ENCODE measurements at places on chromosomes 5 and 9.

DNA sequence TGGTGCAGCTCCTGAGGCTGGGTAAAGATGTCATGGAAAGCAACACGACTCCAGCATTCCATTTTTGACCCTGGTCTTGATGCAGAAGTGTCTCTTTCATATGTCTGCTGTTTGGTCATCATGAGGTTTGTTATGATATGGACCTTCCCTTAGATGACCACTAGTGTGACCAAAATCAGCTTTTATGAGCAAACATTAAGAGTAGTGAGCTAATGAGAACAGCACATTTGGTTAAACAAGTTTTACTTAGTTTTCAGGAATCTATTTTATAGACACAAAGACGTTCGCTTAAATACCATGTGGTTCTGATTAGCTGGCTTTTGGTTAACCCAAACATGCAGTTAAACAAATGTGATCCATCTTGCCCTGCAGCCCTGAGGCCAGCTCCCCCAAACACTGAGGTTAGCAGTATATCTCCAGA, 56.7 kb upstream of the ACTBL2 start:
- DNase-seq: no peak

- no peak for DNase-seq
Observed at GRCh38 chr5:1436036-1436435, 9.2 kb downstream of the SLC6A3 start.

DNA sequence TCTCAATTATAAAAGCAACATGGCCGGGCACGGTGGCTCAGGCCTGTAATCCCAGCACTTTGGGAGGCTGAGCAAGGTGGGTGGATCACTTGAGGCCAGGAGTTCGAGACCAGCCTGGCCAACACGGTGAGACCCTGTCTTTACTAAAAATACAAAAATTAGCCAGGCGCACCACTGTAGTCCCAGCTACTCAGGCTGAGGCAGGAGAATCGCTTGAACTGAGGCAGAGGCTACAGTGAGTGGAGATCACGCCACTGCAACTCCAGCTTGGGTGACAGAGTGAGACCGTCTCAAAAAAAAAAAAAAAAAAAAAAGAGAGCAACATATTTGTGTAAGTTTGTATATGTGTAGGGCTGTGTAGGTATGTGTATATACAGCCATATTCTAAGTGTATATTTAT, 7.5 kb downstream of the RPS6 start:
- no peak for DNase-seq

DNA sequence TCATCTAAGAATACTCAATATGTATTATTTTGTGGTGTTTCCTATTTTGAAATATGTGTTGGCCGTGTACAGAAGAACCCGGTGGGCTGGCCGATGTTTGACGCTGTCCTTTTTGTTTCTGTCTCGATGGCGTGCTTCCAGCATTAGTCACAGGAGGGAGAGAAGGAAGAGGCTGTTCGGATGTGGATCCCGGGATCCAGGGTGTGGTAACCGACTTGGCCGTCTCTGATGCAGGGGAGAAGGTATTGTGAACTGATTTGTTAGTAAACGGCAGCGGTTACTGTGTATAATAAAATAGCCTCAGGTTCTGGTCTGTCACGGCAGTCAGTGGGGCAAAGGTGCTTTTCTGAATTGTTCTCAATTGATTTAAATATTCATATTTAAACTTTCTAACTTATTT, 275.0 kb downstream of the ARHGEF28 start:
- DNase-seq: no peak

GRCh38 chr5:170075696-170076095, 30.0 kb upstream of the FOXI1 start:
- no peak for DNase-seq

DNA sequence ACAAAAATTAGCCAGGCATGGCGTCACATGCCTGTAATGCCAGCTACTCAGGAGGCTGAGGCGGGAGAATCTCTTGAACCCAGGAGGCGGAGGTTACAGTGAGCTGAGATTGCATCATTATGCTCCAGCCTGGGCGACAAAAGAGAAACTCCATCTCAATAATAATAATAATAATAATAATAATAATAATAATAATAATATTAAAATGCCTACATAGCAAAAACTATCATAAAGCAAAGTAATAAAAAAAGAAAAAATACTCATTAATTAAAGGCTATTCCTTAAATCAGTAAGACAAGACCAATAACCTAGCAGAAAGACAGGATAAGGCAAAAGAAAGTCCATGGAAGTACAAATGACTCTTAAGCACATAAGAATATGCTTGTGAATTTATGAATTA, 50.0 kb downstream of the MRPS27 start:
- DNase-seq: no peak

- DNase-seq: no peak
Observed at GRCh38 chr5:34533582-34534522, 122.3 kb upstream of the RAI14 start.

DNA sequence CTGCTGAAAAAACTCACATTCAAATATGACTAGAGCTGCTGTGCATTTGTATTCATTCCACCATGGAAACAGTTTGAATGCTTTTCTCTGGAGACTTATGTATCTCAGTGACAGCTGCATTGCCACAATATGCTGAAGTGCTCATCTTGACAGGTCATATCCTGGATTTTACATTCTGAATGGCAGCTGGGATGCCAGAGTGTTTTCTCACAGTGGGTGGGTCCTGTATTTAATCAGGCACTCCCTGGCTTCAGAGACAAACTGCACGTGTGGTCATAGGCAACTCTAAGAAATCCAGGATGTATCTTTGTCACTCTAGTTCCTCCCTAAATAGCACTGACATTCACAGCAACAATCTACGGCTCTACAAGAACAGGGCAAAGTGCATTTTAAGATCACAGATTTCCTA, 75.6 kb downstream of the ST8SIA4 start:
- DNase-seq: peak; percentile 11

- no peak for DNase-seq
Observed at GRCh38 chr5:80238778-80239679, 16.8 kb downstream of the SERINC5 start.

- no peak for DNase-seq
Observed at GRCh38 chr5:87645224-87645623, 232.5 kb upstream of the CCNH start.

- DNase-seq: peak; percentile 25
Observed at GRCh38 chr9:20683351-20684034, 566 bp upstream of the FOCAD start.

DNA sequence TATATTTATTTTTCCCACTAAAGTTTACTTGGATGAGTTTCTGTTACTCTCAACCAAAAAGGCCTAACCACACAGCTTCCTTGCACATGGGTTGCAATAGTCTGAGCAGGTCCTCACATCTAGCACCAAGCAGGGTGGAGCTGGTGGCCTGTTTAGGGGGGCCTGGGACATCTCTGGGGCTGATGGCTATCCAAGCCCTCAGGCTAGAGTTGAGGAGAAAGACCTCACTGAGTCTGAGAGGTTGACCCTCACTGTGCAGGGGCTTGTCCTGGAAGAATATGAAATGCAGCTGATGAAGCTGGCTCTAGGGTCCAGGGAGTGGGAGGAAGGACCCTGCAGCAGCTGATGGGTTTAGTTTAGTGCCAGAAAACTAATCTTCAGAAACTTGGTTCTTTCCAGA, 217.1 kb upstream of the MVB12B start:
- no peak for DNase-seq

DNA sequence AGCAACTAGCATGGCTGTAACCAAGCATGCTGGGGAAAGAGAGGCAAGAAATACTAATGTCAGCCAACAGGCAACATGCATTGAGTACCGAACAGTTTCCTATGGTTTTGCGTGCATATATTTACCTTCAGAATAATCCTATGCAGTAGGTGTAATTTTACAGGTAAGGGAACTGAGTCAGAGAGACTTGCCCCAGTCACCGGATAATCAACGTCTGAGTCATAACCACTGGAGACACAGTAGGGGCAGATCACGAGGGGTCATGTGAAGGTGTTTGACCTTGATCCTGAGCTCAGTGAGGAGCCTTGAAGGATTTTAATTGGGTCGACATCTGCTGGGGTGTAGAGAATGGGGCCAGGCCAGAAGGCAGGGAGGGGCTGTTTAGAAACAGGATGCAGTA, 13.4 kb upstream of the TSC1 start:
- DNase-seq: no peak

GRCh38 chr9:125472926-125473701, 211.5 kb downstream of the GAPVD1 start:
- DNase-seq: peak; percentile 52

DNA sequence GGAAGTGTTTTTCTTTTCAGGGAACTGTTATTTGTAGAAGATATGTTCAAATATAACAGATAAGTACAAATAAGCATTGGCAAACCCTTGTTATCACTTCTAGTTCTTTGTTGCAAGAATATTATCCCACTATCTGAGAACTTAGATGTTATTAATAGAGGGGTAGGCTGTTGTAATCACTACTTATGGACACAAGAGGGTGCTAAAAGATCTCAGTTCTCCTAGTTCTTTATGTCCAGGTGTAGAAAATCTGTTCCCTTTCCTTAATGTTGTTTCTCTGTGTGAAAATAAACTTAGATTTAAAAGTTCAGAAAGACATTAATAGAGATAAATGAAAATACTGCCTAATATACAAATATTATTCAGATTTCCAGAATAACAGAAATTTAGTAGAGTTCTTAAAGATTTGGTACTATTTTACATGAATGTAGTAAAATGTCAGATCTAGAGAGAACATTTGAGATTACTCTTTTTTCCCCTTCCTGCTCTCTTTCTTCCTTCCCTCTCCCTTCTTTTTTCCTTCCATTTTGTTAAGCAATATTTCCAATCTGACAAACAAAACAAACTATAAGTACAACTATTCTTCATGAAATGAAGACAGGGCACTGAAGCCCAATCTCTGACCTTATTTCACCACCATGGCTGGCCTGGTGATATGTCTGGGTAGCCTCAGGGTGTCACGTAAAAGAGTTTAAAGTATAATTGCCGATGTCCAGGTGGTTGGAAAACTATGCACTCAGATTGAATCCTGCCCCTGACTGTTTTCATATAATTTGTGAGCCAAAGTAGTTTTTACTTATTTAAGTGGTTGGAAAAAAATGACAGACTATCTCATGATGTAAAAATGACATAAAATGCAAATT, 43.6 kb upstream of the C5orf46 start:
- DNase-seq: no peak

DNA sequence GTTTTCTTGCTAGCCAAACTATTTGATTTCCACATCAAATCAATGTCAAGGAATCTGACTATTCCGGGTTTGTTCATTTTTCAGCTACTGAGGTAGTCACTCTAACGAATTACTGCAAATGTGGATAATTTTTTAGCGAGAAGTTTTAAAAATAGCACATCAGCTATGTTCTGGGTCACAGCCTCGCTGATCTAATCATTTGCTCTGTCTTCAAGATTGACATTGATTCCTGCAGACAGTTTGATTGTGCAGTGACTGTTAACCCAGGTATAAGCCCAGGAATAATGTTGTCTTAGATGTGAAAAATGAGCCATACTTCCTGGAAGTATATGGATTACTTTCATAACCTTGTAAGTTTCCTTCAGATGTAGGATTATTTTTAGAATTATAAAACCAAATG, 175.1 kb downstream of the BAAT start:
- DNase-seq: no peak

DNA sequence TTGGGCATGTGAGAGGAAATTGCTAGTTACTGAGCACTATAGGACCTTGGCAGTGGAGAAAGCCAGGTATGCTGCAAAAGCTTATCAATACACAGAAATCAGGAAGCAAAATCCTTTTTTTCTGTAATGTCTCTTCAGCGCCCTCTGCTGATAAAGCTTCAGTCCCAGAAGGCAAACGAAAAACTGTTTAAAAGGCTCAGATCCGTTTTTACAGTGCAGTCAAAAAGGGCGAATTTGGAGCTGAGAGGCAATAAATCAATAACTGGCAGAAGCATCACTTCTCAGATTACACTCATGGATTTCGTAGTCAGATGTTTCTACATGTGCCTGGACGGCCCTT, 1.1 kb upstream of the MAN2A1 start:
- DNase-seq: peak; percentile 7

- no peak for DNase-seq
Observed at GRCh38 chr5:78002690-78003089, 226.6 kb upstream of the TBCA start.

DNA sequence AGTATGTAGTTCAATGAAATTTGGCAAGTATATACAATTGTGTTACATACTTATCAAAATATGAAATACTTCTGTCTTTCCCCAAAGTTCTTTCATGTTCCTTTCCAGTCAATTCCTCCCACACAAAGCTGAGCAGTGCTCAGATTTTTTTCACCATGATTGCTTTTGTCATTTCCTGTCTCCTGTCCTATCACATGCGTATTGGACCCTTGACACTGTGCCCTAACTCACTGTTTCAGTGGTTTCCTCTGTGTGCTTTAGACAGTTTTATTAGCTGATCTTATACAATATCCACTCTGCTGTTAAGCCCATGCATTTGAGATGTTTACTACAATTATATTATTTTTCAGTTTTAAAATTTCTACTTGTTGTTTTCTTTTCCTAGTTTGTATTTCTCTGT, 463.6 kb upstream of the MEF2C start:
- DNase-seq: no peak

DNA sequence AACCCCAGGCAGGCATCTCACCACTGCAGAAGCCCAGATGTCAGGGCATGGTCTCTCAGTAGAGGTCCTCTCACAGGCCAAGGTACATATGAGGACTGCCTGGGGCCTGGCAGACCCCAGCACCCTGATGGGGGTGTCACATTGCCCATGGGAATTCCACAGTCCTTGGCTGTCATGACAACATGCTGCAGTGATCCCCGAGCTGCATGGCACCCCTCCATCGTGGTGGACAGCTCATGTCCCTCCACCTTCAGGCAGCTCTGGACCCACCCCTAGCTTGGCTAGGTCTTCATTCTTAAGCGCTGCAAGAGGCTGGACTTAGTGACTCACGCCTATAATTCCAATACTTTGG, 74.1 kb upstream of the LRRTM2 start:
- DNase-seq: no peak

DNA sequence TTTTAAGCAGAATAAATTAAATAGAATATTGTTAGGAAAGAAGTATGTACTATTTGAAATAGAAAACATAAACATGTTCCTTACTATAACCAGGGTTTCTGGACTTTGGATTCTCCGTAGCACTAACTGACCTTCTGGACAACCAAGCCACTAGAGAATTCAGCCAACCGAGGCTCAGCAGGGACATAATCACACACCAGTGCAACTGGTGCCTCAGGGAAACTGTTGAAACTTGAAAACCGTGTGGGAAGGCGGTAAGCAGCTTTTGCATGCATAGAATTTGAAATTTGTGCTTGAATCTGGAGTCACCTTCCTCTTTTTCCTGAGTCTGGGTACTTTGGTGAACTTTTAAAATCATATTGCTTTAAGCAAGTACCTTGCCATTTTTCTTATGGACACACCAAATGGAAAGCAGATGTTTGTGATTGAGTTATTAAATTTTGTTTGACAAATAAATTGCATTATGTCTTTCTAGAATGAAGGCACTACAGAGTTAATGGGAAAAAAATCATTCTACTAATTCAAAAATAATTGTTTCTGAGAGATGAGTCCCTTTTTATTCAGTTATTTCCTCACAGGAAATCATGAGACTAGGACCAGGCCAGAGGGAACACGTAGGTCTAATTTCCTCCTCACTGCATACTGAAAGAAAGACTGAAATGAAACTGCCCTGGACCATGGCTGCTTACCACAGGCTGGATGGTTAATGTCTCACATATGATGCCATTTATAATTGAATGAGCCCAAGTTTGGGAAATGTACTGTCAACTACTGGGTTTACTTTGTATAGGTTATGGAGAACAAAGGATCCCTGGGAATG, 20.6 kb upstream of the SCAMP1 start:
- no peak for DNase-seq

All from right kidney (tissue), 9 donors.